NCI-H774 (cell line): ENCODE measurements at places on chromosomes 2 and 18.

- no peak for DNase-seq
Measured at GRCh38 chr2:220981926-220982325, 590.2 kb downstream of the EPHA4 start.

DNA sequence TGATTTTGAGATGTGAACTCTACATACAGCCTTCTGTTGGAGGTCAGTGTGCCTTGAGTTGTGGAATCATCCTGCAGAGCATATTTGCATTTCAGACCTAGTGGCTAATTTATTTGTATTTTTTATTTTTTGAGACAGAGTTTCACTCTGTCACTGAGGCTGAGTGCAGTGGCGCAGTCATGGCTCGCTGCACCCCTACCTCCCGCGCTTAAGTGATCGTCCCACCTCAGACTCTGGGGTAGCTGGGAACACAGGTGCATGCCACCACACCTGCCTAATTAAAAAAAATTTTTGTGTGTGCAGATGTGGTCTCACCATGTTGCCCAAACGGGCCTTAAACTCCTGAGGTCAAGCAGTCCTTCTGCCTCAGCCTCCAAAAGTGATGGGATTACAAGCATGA, 104.4 kb downstream of the ASXL3 start:
- DNase-seq: no peak

DNA sequence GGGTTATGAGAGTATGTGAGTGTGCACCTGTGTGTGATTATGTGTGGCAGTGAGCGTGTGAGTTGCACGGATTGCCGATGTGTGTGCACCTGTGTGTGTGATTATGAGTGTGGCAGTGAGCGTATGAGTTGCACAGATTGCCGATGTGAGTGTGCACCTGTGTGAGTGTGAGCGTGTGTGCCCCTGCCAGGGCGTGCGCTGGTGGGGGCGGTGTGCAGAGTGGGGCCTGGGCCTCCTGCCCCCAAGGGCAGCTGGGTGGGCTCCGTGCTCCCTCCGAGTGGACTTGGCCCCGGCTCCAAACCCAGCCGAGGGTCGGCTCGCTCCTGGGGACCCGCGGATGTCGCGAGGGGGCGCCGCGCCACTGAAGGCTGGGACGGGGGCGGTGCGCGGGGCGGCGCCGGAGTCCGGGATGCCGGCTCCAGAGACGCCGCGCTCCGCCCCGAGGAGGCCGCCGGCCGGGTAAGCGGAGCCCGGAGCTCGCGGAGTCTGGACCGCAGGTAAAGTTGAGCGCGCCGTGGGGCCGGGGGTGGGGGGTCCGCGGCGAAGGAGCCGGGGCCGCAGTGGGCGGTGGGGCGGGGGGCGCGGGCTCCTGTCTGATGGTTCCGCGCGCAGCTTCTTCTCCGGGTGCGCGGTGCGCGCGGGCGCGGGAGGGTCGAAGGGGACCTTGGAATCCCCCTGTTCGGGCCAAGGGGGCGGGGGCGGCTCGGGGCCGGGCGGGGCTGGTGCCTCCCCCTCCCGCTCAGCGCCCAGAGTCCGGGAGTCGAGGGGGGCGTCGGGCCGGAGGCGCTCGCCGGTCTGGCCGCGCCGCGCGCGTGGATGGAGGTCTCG, at the start of gene KCNG2:
KCNG2 (plus strand) TSS at position 421 of the 828 bp plus-strand sequence. CDS start 65,730 bp downstream, outside the sequence.
- no peak for DNase-seq

GRCh38 chr2:29269095-29269764, 154.0 kb downstream of the CLIP4 start:
- no peak for DNase-seq

- no peak for DNase-seq
Measured at GRCh38 chr2:191266201-191266600, 21.0 kb downstream of the MYO1B start.

GRCh38 chr2:108548208-108549003, 14.1 kb downstream of the LIMS1 start:
- no peak for DNase-seq

DNA sequence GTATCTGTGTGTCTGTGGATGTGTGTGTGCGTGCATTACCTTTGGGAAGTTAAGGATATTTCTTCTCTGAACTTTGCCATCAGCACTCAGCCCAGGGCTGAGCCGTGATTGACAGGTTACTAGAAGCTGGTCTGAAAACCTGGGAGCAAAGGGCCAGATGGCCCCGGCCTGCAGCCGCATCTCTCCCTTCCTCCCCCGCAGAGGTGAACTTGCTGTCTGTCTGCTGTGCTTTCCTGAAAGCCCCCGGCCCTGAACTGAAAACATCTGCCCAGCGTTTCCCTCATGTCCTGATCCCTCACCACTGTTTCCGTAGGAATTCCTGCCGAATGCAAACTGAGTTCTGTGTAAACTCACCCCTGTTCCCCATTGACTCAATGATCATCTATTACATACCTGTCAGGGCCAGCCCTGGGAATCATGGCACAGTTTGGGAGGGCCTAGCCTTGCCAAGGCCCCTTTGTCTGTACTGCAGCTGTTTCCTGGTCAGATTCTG, 45.8 kb downstream of the MYCN start:
- no peak for DNase-seq

DNA sequence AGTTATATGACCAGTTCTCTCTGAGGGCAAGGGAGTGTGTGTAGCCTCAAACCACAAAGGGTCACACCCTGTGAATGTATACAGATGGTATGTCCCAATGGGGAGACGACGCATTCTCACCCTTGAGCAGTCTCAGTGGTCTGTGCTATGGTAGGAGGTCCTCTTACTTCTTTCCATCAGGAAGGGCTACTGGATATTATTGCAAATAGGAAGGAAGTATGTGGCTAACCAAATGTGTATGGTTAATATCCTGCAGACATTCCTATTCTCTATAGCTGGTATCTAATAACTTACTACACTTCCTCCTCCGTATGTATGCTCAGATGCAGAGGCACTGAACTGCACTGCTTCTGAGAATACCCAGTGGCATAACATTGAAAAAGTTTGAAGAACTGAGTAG, 306.7 kb upstream of the CCDC68 start:
- DNase-seq: no peak

GRCh38 chr2:8573234-8573941, 108.5 kb upstream of the ID2 start:
- peak; percentile 89 for DNase-seq

DNA sequence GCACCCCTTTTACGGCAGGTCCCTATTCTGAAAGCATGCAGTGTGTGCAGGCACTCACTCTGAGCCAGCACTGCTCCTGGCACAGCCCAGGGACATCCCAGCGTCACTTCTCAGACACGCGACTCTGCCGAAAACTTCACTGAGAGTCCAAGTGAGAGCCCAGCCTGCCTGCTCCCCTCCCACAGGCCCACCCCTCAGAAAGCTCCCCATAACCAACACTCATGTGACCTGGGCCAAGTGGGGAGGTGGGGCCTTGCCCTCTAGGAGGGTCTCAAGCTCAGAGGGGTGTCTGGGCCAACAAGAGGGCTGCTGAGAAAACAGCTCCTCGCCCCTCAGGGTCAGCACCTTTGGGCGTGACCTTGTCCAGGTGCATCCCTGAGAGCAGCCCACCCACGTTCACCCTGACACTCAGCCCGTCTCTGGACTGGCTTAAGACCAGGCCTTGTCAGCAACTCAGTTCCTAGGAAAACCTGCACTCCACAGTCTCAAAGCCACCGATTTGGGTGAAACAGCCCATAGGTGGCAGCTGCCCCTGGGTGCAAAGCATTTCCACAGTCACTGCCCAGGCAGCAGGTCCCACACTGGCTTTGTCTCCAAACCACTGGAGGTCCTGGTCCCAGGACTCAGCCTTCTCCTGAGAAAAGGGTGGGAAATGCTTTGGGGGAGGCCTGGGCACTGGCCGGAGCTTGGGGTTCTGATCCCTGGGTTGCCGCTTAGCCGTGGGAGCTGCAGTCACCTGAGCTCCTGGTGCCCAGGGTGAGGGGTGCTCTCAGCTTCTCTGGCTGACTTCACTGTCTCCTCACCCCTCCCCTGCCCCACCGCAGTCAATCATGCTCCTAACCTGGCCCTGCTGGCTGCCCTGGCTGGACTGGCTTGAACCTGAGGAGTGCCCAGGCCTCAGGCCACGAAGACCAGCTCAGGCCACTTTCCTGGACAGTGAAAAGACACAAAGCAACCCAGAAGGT, 209.6 kb downstream of the HDAC4 start:
- DNase-seq: no peak

DNA sequence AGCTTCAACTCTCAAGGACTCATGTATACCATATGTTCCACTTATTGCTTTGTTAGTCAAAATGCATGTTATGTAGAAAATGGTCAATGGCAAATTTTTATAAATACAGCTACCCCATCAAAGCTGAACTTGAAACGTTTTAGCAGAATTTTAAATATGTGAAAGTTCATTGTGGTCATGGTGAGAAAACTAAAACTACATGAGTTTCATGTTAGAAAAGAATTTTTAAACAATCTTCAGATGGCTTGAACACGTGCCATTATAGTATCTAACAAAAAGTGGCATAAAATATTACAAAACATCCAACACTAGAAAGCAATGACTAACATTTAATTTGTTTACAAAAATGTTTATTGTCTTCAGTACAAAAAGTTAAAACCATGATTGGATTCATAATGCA, 246.0 kb upstream of the KCNJ3 start:
- no peak for DNase-seq

DNA sequence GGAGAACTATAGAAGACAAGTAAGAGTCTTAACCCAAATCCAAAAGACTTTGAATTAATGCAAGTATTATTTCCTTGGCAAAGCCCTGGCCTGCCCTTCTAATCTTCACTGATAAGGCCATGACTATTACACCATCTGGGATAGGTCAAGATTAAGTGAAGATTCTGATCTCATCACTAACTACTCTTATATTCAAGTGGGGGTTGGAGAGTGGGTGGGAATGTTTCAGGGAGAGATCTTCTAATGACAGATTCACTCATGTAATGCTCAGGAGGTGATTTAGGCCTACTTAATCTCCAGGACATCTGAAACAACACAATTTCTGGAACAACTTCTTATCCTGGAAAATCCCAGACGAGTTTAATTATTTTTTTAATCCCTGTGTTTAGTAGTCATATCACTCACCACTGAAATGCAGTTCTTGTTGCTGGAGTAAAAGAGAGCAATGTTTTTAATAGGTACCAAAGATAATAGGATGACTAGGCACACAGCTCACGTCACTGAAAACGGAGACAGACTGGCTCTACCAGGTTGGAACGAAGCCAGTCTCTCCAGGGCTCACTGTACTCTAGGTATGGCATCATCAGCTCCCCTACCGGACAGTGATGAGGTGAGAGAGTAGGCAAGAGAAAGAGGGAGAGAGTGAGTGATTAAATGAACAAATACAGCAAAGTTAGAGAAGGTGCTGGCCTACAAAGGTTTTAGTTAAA, 133.1 kb downstream of the NCKAP5 start:
- peak; percentile 70 for DNase-seq

GRCh38 chr2:144455987-144456386, 63.9 kb downstream of the ZEB2 start:
- DNase-seq: no peak

DNA sequence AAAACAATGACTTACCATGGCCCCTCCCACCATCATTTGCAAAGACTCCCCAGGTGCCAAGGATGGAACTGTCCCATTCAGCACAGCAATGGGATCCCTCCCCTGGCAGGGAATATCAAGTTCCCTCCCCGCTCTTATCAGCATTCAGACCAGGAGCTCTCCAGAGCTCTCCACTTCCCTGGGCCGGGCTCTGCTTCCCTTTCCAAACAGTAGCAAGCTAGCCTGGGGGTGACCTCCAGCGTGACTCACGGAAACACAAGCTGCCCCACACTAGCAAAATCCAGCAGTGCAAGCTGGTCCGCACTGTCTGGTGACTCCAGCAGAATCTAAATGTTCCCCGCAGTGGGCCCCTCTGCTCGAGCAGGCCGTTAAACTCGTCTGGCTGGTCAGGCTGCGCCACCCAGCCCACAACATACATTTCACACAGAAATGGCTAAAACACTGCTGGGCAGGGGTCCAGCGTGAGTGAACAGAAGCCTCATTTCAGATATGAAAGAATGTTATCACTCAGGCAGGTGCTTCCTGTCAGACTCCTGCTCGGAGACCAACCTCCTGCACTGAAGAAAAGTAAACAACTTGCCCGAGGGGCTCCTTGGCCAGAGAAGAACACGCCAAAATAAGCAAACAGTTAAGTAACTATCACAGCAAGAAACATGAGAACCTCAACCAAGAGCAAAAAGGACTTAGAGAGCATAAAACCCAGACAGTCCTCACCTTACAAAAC, 33.9 kb downstream of the STAT1 start:
- DNase-seq: no peak

GRCh38 chr2:184971546-184972068, 373.3 kb downstream of the ZNF804A start:
- DNase-seq: no peak

DNA sequence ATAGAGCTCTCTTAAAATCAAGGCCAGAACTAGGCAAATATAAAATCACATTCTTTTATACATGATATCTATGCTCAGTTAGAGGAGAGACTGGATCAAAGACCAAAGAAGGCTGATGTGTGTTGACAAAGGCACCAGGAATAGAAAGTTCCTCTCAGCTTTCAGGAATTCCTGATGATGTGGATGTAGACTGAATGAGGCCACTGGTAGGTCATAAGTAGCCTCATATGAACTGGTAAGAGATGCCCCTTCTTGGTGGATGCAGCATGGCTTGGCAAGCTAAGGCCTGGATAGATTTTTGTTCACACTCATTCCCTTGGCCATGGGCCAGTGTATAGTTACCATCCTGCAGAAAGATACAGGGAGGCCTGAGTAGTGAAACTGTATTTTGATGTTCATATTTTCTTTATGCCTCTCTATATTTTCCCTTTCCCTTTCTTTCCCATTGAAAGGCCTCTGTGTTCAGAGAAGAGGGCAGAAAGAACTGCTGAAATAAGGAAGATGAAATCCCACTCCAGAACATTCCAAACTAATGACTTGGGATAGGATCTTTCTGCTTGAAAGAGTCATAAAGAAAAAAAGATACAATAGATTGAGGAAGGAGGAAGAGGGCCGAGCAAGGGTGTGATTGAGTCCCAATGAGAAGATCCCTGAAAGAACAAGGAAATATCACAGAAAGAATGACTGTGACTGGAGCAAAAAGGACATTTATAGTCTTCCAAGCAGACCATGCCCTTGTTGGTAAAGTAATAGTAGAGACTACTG, 2182.7 kb upstream of the PIK3C3 start:
- DNase-seq: no peak

GRCh38 chr2:8316356-8316755, 365.5 kb upstream of the ID2 start:
- no peak for DNase-seq

DNA sequence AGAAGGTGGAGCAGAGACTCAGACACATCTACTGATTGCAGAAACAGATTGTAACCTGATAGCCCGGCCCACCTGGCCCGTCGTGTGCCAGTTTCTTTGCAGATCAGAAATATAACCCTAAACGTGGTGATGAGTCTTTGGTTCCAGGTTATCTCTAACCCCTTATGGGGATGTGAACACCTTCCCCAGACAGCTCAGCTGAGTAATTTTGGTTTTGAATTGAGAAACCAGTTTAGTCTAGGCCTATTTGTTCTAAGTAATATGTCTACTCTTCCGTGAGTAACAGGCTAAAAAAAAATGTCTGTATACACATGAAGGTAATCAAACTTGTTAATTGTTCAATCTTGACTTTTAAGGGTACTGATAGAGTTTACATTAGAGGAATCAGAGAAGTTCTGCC, 35.7 kb downstream of the RASGRP3 start:
- DNase-seq: no peak

- DNase-seq: no peak
Measured at GRCh38 chr2:199602271-199602895, 144.6 kb upstream of the SATB2 start.

- DNase-seq: no peak
Measured at GRCh38 chr2:241507430-241508239, 749 bp downstream of the STK25 start.
